ENCODE measurements at places on chromosomes 5 and 9. TPM values are rescaled to one million over a fixed set of nuclear protein-coding genes. Genes with fewer than 3 reads are reported as not detected.

The IFNA21 gene
- not detected for polyA plus RNA-seq

The SYNPO gene
- 47.2 TPM for polyA plus RNA-seq

The OR13C3 gene
- polyA plus RNA-seq: not detected

The LCN9 gene
- polyA plus RNA-seq: not detected

The KCNT1 gene
- 0.37 TPM for polyA plus RNA-seq

The LVRN gene
- 0.27 TPM for polyA plus RNA-seq

The SUSD3 gene
- 1.9 TPM for polyA plus RNA-seq

The FOXE1 gene
- not detected for polyA plus RNA-seq

The COL5A1 gene
- 68.5 TPM for polyA plus RNA-seq

The LCN15 gene
- polyA plus RNA-seq: not detected

The LCN1 gene
- polyA plus RNA-seq: not detected

The ANKRD18B gene
- polyA plus RNA-seq: 0.43 TPM

The RAPGEF6 gene
- polyA plus RNA-seq: 6.1 TPM

The SLC28A3 gene
- polyA plus RNA-seq: 0.09 TPM

The SLC31A1 gene
- polyA plus RNA-seq: 10.1 TPM

The FYB1 gene
- 2.9 TPM for polyA plus RNA-seq

The CDKN2B gene
- polyA plus RNA-seq: 4.2 TPM

The PSIP1 gene
- polyA plus RNA-seq: 45.9 TPM

The QRFP gene
- 0.15 TPM for polyA plus RNA-seq

The SLC6A7 gene
- polyA plus RNA-seq: 0.01 TPM

The SLC36A1 gene
- polyA plus RNA-seq: 5.5 TPM

The RECK gene
- polyA plus RNA-seq: 17.1 TPM

The FCN2 gene
- polyA plus RNA-seq: 0.37 TPM
